ENCODE measurements at places on chromosomes 2 and 18.

- DNase-seq, result no peak
These were observed 432.6 kb downstream of the PARD3B start for GRCh38 chr2:204977914-204978313.

DNA sequence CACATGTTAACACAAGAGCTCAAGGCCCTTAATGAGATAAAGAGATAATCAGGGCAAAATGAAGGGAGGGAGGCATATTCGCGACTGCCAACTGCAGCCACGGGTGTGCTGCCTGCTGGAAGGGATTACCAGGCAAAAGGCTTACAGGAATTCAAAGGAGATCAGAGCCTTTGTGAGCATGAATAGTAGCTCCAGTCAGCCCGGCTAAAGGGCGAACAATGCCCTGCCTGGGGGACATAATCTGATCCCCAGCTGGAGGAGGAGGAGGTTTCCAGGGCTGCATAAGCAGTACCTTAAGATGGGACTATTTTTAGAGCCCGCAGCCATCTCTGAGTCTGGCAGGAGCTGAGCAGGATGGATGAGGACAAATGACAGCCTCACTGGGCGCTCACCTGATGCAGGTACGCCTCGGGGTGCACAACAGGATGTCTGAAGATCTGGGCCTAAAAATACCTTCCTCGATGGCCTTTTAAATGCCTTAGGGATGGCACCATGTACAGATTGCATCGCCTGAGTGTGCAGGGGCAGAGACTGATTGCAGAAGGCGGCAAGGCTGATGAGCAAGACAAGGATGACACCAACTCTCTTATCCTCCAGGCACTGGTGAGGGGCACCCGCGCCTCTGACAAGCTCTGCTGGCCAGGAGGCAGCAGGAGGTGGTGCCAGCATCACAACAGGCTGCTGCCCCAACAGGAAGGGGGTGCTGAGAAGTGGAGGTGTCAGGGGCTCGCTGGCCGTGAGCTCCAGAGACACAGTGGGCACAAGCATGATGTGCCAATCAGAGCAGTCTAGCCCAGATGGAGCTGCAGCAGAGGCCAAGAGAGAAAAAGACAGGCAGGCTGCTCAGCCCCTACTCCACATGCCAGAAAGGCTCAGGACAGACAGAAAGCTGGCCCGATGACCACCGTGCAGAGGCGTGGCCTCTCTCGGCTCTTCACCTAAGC is 111.4 kb downstream of the EIPR1 start:
- no peak for DNase-seq

DNA sequence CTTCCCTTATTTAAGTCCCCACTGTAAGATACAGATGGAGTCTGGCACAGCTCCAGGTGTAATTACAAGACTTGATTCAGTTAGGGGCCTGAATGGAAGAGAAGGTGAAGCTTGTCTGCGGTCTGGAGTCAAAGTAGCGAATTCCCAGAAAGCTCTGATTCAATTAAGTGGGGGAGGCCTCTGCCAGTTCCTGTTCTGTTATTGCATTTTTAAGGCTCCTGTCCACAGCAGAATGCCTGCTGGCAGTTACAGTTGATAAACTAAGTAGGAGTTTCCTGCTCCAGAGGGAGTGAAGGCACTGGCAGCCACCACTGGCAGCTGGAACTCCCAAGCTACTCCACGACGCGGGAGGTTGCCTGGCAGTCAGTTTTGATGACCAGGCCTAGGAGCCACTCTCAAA is 181.1 kb downstream of the SOCS6 start:
- no peak for DNase-seq

GRCh38 chr2:6939071-6939470 is 21.9 kb downstream of the RNF144A start:
- DNase-seq, result no peak

All from activated T-cell treated with anti-CD3 and anti-CD28 coated beads for 4 hours (primary cell).